NCI-H2029 treated with DMSO at 0.1 percent for 48 hours (cell line): ENCODE measurements at places on chromosomes 2 and 18.

DNA sequence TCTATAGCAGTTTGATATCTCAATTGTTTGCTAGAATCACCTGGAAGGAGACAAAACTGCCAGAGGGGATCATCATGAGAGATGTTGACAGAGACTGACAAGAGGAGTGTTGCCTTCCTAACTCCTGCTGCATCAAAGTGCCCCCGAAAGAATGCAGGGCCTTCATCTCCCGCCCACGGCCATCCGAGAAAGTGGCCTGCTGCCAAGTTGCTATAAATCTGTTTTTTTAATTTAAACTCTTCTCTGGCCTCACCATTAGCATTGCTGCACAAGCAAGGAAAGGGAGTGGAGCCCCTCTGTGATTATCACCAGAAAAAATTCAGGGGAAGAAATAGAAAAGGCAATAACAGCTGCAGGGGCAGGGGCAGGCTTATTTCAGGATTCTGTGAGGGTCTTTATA is 238.1 kb upstream of the EPHA4 start:
- no peak for DNase-seq

DNA sequence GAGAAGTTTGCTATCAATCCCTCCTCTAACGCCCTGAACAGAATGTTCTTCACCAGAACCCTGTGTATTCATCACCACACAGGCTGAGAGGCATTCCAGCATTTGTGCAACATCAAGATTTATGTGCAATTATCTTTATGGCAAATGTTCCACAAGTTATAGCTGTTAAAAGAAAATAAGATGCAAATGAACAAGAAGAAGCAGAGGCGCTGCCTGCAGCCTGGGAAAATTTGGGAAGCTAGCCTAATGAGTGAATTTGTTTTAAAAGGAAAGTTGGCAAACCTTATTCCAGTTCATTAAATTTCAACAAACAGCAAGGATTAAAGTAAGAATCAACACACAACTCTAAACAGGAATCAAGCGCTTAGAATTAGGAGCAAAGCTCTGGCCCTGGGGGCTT is 5.3 kb downstream of the TPO start:
- DNase-seq, result no peak

GRCh38 chr2:231182513-231182899 is 15.9 kb upstream of the ARMC9 start:
- no peak for DNase-seq

DNA sequence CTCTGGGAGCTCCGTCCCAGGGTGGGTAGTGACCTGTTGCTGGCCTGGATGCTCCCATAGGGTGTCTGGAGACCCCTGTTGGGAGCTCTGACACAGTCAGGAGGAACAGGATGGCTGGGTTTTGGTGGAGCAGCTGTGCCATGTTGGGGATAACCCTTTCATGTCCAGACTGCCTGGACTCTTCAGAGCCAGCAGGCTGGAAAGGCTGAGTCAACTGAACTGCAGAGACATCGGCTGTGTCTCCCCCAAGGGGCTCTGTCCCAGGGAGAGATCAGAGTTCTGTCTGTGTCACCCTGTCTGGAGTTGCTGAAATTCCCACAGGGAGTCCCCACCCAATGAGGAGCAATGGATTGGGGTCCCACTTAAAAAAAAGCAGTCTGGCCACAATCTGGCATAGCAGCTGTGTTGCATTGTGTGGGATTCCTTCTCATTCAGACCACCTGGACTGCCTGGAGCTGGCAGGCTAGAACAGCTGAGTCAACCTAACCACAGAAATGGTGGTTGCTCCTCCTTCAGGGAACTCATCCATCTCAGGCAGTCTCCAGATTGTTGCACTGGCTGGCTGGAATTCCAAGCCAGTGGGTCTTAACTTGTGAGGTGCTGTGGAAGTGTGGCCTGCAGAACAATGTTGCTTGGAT is 37.2 kb downstream of the AGPS start:
- DNase-seq, result no peak
